Stimulated activated CD4-positive, alpha-beta T cell treated with anti-CD3 and anti-CD28 coated beads, Interleukin-12 subunit alpha, Interleukin-12 subunit beta, amount 100 ng/mL, for 24 hours (primary cell): ENCODE measurements at places on chromosomes 3 and 15.

DNA sequence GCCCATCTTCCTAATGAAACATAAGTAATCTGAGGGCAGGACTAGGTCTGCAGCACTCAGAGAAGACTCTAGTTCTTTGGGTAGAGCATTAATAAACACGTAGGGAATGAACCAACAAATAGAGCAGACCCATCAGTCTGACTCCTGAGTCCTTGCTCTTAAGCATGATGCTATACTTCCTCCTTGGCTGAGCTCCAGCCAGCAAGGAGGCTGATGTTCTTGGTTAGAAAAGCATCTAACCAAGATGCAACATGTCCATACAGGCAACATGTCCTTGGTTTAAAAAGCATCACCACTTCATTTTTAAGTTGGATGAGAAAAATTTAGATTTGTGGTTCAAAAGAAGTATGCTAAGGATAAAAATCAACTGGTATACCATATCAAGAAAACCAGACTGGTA, 8.5 kb upstream of the MYH15 start:
- no peak for DNase-seq

GRCh38 chr3:52054661-52055511, 1.5 kb downstream of the DUSP7 start:
- no peak for DNase-seq

DNA sequence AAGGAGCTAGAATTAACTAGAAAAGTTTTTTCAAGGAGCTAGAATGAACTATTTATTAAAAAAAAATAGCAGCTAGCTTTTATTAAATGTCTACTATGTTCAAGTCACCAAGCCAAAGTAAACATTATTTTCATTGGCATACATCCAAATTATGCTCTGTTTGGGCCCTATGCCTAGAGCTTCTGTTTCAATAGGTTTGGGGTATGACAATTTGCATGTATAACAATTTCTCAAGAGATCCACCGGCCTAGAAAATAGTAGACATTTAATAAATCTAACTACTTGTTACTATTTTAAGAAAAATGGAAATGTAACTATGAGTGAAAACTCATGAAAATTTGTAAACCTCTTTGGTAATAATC, 8.0 kb downstream of the GABRR3 start:
- DNase-seq = no peak

DNA sequence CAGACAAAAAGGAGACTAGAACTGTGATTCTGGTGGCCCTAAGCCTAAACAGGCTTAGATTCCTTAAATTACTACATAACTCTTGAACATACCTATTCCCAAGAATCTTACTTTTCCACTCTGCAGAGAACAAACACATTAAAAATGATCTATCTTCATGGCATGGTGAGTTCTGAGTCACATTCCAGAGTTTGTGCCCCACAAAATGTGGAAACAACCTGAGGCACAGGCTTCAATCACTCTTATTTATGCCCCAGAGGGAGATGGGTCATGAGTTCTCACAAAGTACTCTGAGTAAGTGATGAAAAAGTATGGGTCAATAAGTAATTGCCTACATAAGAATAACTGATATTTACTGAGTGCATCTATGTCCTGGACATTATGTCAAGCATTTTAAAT, 137.5 kb upstream of the SLC2A2 start:
- no peak for DNase-seq

GRCh38 chr15:92749216-92749615, 93.6 kb upstream of the FAM174B start:
- DNase-seq = no peak

DNA sequence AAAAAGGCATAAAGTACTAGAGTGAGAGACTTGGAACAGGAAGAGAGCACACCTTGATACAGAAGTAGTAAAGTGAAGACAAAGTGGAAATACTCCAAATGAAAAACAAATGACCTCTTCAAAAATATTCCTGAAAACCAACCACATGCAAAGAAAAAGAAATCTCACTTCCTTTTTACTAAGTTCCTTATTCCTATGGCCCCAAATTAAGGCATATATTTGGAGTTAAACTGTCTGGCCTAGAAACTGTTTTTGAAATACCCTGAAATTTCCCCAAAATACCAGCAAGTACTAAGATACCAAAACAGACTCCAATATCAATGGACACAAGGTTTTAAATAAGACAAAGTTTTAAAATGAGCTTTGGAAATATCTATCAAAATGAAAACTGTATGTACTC, 58.2 kb downstream of the ZNF148 start:
- DNase-seq = no peak

DNA sequence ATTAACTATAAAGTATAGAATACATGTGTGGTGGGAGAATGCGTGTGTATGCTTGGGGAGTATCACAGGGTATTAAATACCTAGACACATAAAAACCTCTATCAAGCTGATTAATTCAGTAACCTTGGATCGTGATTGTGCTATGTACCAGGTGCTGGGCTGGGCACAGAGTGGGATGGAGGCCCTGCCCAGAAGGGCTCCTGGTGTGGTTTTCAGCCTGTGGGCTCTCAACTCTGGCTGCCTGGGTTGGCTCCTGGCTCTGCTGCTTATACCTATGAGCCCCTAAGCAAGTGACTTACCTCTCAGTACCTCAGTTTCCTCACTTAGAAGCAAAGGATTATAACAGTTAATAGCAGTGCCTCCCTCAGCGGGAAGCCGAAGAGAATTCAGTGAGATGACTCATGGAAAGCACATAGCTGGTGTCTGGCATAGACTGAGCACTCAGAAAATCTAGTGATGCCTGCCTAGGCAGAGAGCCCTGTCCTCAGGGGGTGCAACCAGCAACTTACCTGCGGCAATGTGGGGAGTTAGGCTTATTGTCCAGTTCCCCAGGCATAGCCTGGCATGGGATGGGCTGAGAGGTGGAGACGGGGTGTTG, 90.6 kb upstream of the MYZAP start:
- DNase-seq = no peak

DNA sequence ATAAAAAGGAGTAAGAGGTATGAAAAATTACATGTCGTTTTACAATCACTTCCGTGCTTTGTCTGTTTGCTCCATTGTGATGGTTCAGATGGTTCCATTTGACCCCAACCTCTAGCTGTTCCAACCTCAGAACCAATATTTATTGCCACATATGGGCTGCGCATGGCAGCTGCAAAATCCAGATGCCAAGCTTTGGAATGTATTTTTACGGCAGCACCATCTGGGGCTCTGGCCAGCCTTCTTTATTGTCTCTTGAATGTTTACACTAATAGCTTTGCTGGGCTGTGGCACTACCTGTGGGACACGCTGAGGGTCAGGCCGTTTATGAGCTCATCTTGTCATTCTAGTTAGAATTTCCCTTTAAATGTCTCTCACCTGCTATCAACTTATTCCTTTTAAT, 219.8 kb downstream of the ROBO2 start:
- no peak for DNase-seq

DNA sequence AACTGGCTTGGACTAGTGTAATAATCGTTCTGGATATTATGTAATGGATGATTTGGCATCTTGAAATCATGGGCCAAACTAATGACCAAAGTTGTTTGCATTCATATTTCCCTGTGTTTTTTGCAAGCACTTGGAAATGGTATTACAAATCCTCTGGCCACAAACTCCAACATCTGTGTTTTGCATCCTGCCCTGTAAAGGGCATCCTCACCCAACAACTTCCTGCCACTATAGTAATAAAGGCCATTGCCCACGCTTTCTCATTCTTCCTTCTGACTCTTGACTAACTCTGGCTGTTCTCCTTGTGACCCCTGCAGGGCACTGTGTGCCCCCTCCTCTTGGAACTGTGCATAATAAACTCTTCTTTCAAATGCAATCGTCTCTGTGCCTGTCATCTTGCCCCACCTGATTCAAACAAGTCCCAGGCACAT, 25.4 kb upstream of the PSMD6 start:
- no peak for DNase-seq

DNA sequence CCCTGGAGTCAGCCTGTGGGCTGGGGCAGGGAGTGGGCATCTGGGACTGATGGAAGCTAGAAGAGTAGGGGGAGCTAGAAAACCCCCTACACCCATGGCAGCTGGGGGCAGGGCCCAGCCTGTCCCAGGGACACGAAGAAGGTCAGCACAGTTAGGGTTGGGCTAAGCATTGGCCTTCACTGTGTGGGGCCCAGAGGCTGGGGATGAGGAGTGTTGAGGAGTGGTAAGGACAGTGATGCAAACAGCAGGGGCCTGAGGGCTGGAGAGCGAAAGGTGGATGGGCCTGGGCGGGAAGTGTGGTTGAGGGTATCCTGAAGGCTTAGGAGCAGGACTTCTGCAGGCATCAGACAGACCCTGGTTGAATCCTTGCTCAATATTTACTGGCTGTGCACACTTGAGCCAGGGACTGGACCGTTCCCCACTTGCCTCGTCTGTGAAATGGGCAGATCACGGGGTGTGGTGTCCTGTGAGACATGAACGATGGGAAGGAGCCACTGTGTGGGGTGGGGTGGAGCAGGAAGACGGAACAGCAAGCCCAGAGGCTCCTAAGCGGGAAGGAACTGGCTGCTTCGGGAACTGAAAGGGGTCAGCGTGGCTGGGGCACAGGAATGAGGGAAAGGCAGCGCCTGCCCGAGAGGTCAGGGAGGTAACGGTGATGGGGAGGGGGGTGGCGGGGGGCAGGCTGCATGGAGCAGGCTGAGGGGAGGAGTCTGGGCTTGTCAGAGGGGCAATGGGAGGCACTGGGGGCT, 7.3 kb downstream of the PRKCD start:
- no peak for DNase-seq

DNA sequence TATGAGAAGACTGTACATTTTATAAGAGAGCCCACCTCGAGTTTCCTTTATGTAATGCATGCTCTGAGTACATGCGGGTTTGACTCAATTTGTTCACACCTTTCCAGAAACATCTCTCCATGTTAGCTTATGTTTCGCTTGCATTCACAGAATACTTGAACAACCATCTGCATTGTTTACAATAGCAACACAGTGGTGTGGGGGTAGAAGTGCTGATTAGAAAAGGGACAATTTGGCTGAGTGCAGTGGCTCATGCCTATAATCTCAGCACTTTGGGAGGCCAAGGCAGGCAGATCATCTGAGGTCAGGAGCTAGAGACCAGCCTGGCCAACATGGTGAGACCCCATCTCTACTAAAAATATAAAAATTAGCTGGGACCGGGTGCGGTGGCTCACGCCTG, 60.9 kb downstream of the NCEH1 start:
- DNase-seq = no peak

DNA sequence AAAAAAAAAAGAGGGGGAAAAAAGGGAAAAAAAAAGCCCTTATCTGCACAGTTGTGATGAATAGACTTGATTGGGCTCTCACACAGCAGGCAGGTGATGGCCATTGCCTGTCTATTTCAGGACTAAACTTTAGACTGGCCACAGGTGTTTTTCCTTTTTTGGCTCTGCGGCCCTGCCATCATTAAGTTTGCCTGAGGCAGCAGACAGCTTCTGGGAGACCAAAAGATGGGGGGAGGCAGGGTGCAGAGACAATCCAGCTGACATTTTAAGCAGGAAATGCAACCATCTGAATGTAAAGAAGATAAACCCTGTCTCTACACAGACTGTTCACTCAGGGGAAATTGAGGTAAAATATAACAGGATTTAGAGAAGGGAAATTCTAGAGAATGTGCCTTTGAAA, 295.0 kb upstream of the KCNH8 start:
- DNase-seq = no peak

DNA sequence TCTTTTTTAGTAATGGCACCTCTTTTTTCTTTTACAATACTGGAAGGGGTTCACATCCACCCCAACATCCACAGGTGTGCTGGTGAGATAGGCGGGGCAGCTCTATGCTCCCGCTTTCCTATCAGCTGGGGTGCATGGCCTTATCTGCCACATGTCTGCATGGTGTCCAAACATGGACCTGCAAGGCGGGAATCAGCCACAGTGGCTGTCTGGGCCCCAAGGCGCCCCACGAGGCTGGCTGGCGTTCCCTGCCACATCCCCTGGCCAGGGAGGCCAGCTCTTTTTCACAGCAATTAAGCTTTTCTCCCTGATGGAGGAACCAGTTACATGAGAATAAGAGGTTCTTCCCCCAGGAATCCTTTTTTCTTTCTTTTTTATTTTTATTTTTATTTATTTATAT, 30.9 kb upstream of the GOLGA6L2 start:
- DNase-seq = no peak

DNA sequence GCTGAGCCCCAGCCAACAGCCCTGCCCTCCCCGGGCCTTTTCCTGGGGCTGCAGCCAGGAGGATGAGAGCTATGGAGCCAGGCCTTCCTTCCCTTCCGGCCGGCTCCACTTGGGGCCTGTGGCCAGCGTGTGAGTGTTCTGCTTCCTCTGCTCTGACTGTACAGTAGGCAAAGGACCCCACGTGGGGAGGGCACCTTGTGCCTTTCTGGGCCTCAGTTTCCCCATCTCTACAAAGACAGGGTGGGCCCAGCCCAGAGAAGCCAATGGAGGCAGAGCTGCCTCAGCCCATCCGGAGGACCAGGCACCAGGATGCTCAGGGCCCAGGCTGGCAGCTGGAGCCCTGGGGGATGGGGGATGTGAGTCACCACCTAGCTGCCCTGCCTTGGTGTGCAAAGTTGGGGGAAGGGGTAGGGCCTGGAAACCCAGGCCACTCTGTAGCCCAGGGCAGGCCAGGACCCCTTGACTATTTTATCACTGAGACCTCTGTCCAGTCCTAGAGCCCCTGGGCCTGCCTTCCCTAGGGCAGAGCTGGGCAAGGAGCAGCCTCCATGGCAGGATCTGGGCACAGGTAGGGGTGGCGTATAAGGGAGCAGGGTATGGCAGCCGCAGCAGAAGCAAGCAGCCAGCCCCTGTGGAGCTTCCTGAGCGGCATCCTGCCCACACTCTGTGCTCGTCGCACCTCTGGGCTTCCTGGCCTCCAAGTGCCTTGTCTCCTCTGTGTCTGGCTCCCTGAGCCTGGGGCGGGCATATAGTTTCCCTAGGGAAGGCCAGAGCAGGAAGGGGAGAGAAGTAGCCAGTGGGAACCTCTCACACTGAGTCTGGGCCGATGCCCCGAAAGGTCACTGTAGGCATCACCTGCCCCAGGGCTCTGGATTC, 1.8 kb downstream of the PSTPIP1 start:
- no peak for DNase-seq

- DNase-seq = no peak
These were observed 101.6 kb upstream of the ANKRD28 start for GRCh38 chr3:15899388-15899787.

GRCh38 chr15:28959326-28959725, 73.6 kb downstream of the APBA2 start:
- DNase-seq = no peak

GRCh38 chr15:27820722-27821121, 278.4 kb downstream of the OCA2 start:
- DNase-seq = no peak

DNA sequence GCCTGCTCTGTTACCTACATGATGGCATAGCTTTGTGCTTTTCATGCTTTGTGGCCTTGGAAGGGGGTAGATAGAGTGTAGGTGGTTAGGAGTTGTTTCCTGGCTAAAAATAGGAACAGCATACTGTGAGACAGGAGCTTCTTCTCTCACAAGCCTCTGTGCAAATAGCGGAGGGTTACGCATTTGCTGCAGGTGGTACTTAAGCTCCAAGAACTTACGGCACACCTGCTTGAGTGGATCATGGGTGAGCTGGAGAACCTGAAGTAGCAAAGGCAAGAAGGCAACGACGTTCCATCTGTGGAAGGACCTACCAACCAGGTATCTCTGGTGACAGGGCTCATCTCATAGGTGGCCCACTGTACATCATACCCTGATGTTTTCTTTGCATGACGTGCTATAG, 66.0 kb downstream of the ST6GAL1 start:
- no peak for DNase-seq
